Calu3 (cell line): ENCODE measurements at places on chromosomes 7 and 10.

- peaks cover 14% of the 10 kb centered on the region for H3K4me1 ChIP-seq
- no peak for DNase-seq
- H3K27me3 ChIP-seq = peaks cover 4% of the 10 kb centered on the region
- no peak overlapping the region for H3K27ac ChIP-seq
- H3K4me3 ChIP-seq = no peak overlapping the region
Observed at GRCh38 chr10:99326871-99327270, 2.3 kb upstream of the CNNM1 start.

DNA sequence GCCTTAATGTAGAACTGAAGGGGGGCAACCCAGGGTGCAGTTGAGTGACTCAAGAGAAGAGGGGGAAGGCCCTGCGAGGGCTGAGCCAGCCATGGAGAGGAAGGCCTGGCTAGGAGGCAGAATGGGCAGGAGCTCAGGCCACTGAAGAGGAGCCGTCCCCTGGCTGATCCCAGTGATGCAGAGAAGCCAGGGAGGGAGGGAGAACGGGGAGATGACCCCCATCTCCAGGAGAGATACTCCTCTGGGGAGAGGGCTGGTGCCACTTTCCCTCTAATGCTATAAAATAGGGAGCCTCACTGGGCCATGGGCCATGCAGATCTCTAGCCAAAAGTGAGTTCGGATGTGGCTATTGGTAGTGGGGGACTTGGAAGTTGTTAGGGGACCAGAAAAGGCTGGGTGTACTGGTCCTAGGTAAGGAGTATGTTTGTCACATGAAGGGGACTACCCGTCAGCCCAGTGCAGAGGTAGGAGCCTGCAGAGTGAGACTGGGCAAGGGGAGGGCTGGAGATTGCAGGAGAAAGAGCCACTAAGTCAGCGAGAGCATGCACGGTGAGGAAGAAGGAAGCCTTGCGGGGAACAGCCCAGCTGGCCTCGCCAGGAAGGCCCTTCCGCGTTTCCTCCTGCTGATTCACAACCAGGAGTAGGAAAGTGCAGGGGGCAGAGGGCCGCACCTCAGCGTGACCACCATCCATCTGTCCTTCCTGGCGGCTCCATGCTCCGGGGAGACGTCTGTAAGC lies 347.6 kb downstream of the TCERG1L start:
- H3K4me1 ChIP-seq = no peaks in the 10 kb centered on the region
- DNase-seq = no peak
- no peaks in the 10 kb centered on the region for H3K27me3 ChIP-seq
- H3K27ac ChIP-seq = no peak overlapping the region
- no peaks in the 10 kb centered on the region for H3K36me3 ChIP-seq

- H3K27ac ChIP-seq = no peak overlapping the region
- no peak overlapping the region for H3K4me3 ChIP-seq
- no peak for DNase-seq
Observed at GRCh38 chr7:142188846-142189245, 69.0 kb downstream of the PRSS58 start.

DNA sequence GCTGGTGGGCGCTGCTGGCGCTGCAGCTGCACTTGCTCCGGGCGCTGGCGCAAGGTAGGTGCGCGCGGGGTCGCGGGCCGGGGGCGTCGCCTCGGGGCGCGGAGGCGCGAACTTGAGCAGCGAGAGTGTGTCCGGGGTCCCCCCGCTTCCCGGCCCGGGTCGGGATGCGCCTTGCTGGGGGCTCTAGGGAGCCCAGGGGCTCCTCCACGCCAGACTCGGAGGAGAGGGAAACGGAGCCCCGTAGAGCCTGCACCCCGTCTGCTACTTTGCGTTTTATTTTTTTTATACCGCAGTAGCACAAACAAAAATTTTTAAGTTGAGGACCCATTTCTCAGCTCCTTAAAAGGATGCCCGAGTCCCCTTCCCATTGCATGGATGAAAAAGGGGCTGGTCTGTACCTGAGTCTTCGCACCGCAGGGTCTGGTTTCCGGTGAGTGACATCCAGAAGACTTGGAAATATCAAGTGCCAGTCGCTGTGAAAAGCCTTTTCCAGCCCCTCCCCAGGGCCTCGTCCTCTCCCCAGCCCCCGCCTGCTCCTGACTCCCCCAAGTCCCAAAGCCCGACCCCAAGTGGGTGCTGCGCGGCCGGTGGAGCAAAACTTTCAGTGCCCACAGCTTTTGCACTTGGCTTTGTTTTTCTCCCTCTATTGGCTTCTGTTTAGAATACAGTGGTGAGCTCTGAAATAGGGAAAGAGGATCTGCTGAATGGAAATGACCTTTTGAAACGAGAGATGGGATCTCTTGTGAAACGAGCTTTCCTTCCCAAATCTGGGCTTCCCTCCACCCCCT lies 973 bp downstream of the SDK1 start:
- peak overlapping the region; percentile 75 for H3K4me3 ChIP-seq
- no peaks in the 10 kb centered on the region for H3K27me3 ChIP-seq
- DNase-seq = peak; percentile 53
- peaks cover 28% of the 10 kb centered on the region for H3K36me3 ChIP-seq
- peaks cover 19% of the 10 kb centered on the region for H3K4me1 ChIP-seq
- H3K27ac ChIP-seq = peak overlapping the region; percentile 70

GRCh38 chr7:151272405-151272804 lies 23.9 kb upstream of the SMARCD3 start:
- H3K36me3 ChIP-seq = no peaks in the 10 kb centered on the region
- no peak for DNase-seq
- no peak overlapping the region for H3K4me3 ChIP-seq
- no peak overlapping the region for H3K27ac ChIP-seq
- no peaks in the 10 kb centered on the region for H3K4me1 ChIP-seq
- H3K27me3 ChIP-seq = peaks cover 82% of the 10 kb centered on the region

DNA sequence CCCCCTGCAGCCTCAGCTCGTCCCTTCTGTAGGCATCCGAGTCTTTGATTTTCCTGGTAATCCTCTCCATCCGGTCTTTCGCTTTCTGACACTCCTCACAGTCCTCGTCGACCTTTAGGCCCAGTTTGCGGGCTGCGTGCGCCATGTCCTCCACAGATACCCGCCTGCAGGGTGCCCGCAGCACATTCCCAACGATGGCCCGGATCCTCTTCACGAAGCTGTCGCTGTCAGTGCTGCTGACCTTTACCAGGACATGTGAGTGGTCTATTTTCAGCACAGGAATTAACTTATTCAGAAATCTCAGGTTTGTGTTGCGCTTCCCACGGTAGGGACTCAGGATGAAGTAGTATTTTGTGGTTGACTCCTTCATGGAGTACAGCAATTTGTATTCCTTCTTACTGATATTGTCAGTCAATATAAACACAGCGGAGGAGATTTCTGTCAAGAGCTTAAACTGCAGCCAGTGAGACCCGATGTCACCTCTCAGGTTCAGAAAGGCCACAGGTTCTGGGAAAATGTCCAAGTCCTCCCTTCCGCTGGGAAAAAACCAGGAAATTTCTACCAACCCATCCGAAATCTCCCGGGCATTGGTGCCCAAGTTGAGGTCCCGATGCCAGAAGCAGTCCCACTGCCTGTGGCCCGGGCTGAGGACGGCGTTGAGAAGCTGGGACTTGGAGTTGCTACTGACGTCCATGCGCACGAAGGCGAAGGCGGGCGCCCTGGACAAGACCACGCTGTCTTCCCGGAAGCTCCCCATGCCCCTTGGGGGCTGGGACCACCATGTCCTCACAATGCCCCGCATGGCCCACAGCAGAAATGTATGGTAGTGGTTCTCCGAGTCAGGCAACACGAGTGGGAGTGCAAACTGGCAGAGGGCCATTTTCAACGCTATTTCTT lies 8.9 kb upstream of the MRPS24 start:
- H3K4me1 ChIP-seq = peaks cover 4% of the 10 kb centered on the region
- H3K36me3 ChIP-seq = peaks cover 42% of the 10 kb centered on the region
- DNase-seq = no peak
- no peak overlapping the region for H3K4me3 ChIP-seq
- H3K27me3 ChIP-seq = no peaks in the 10 kb centered on the region

DNA sequence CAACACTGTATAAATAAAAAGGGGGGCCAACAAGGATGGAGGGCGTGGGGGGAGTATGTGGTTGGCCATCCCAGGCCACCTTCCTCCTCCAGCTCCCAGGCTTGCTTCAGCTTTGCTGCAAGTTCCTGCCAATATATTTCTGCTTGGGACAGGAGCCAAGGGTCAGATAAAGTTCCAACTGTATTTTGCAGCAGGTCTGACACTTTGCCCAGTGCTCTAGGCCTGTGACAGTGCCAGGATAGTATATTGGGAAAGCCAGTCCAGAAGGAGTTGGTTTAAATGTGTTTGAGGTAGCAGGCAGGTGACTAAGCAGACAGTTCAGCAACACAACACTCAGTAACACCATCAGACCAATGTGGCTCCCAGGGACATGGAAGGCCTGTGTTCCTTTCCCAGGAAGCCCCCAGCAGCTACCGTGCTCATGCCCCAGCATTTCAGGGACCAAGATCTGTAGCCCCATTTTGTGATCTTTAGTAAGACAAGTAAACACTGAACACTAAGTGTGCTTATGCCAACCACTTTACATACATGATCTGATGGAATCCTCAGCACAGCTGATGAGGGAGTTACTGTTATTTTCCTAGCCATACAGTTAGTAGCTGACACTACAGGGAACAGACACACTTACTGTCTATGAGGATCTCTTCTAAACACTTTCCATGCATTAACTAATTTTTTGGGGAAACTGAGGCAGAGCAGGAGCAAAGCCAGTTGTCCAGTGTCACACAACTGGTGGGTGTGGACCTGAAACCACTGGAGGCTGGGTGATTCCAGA lies 38.9 kb downstream of the DNAJB12 start:
- H3K4me1 ChIP-seq = peaks cover 59% of the 10 kb centered on the region
- peak; percentile 70 for DNase-seq
- no peaks in the 10 kb centered on the region for H3K27me3 ChIP-seq
- peak overlapping the region; percentile 24 for H3K4me3 ChIP-seq
